Activated CD4-positive, alpha-beta T cell treated with anti-CD3 and anti-CD28 coated beads, Interleukin-2, amount 50 U/mL, for 24 hours (primary cell): ENCODE measurements at places on chromosomes 3 and 15.

GRCh38 chr3:52880474-52880873 is 16.9 kb downstream of the STIMATE start:
- no peak for DNase-seq

- DNase-seq: no peak
Measured at GRCh38 chr3:127013758-127014535, 31.0 kb downstream of the PLXNA1 start.

DNA sequence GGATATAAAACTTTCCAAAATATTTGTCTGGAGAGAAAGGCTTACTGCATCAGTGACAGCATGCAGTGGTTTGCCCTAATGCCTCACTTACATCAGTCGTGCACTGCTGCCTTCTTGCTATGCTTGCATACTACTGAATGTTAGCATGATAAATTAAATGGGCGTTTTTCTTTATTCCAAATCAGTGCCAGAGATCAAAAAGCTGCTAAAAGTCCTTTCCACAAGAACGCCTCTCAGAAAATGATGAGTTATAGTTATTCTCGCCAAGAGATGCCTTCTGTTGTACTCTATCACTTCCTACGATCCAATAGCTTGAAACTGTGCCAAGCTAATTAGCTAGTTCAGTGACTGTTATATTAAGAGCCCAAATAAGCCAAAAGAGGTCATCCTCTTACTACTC is 345.8 kb upstream of the ROBO2 start:
- no peak for DNase-seq

DNA sequence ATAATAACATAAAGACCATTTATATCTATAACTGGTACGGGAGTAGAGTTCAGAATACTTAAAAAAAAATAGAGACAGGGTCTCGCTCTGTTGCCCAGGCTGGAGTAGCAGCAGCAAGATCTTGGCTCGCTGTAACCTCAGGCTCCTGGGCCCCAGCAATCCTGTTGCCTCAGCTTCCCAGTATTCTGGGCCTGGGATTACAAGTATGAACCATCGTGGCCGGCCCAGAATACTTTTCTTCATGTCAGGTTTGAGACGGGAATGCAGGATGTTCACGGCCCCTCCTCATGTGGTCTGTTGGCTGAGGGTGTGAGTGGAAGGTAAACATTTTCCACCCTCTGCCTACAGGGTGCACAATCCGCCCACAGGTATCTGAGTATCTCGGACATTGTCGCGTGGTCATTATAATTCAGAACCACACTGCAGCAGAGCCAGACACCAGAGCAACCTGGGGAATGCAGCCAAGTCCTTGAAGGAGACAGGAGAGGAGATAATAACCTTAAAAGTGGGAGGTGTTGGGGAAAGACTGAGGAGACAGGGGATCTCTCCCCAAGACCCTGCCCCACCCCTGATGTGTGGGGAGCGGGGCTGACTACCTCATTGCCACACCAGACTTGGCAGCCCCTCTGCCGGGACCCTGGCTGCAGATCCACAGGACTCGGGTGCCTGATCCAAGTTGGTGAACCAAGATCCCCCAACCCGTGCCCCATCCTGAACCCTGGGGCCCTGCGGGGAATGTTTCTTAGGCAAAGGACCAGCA is 106.8 kb downstream of the ADCY5 start:
- no peak for DNase-seq

DNA sequence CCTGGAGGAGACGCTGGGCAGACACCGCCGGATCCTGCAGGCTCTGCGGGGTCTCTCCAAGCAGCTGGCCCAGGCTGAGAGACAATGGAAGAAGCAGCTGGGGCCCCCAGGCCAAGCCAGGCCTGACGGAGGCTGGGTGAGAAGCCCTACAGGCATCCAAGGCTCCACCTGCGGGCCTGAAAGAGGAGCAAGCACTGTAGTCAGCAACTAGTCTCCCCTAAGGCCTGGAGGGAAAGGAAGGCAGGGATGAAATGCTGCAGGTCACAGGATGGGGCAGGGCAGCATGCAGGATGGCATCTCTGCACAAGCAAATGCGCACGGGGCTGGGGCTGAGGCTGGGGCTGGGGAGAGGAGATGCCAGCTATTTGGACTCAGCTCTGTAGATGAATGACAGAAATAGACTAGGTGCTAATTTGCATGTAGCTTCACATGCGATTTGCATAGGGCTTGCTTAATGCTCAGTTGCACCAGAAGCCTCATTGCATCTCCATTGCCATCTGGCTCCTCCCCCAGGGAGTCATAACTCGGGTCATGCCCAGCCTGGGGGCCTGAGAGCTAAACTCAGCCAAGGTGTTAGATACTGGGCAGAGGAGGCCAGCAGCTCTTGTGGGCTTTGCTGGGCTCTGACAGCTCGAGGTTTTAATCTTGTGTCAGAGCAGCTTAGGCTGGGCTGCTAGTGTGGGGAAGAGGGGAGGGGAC is 5.2 kb upstream of the CPLX3 start:
- no peak for DNase-seq

DNA sequence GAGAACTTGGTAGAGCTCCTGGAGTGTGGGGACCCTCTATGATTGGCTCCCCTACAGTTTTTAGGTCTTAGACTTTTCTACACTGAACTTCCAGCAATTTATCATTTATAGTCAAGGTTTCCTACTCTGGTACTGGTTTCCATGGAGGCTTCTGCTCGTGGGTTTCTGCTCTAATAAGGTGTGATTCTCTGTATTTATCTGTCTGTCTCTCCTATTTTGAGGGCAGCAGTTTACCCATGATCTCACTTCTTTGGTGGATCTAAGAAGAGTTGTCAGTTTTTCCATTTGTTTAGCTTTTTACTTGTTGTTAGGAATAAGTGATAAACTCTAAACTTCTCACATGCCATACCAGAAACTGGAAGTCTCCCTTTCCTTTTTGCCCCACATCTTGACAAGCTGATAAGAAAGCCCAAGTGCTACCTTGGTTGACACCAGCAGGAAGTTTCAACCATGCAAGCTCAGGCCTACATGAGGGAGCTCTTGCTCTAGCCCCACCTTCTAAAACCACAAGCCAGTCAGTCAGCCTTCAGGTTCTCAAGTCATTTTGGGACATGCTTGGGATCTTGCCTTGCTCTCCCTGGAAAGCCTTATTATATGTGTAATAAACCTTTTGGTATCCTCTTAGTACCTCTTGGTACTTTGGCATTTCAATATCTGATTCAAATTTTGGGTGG is 10.0 kb downstream of the TIMMDC1 start:
- peak; percentile 20 for DNase-seq
